Endothelial cell of umbilical vein (primary cell): ENCODE measurements at places on chromosomes 11 and 22.

DNA sequence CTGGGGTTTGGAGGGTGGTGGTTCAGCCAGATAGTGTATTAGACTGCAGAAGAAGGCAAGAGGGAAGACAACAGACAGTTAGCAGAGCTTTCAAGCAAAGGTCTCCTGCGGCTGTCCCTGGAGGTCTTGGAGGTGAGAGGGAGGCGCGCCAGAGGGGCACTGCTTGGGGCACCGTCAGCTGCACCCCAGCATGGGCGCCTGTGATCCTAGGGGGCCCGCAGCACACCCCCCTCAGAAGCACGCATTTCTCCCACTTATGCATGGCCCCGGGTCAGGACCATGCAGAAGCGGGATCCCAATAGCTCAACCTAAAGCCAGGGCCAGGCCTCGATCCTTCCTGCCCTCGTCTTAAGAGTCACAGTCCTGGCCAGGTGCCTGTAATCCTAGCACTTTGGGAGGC lies 26.5 kb downstream of the FGF4 start:
- DNase-seq, result no peak
- peaks cover 5% of the 10 kb centered on the region for H3K4me1 ChIP-seq
- no peaks in the 10 kb centered on the region for H3K36me3 ChIP-seq
- H3K27me3 ChIP-seq, result no peaks in the 10 kb centered on the region

GRCh38 chr11:7060868-7061267 lies 27.9 kb upstream of the RBMXL2 start:
- peaks cover 27% of the 10 kb centered on the region for H3K4me1 ChIP-seq
- no peaks in the 10 kb centered on the region for H3K36me3 ChIP-seq
- H3K4me3 ChIP-seq, result no peak overlapping the region
- H3K27ac ChIP-seq, result no peak overlapping the region
- DNase-seq, result peak; percentile 68

GRCh38 chr11:112128483-112129121 lies 35.3 kb downstream of the IL18 start:
- no peak overlapping the region for H3K4me3 ChIP-seq
- peak; percentile 53 for DNase-seq
- peaks cover 10% of the 10 kb centered on the region for H3K4me1 ChIP-seq
- no peaks in the 10 kb centered on the region for H3K27me3 ChIP-seq
- no peak overlapping the region for H3K27ac ChIP-seq

GRCh38 chr22:43364169-43364435 lies 20.9 kb upstream of the SCUBE1 start:
- no peaks in the 10 kb centered on the region for H3K36me3 ChIP-seq
- H3K27ac ChIP-seq, result no peak overlapping the region
- peaks cover 3% of the 10 kb centered on the region for H3K27me3 ChIP-seq
- no peak for DNase-seq

DNA sequence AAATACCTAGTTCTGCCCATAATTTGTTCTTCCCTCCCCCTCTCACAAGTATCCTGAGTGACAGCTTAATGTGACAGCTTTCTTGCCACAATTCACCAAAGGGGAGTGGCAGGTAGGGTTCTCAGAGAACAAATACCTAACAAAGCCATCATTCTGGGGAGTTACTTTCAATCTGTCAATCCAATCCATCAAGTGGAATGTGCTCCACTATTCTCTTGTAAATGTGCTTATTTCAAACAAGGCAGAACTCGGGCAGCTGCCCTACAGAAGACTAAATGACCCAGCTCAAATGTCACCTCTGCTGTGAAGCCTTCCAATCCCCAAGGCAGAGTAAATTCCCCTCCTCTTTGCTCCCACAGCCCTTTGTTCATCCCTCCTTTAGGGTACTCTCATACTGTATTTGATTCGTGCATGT lies 27.8 kb downstream of the LGR4 start:
- no peak overlapping the region for H3K4me3 ChIP-seq
- DNase-seq, result no peak
- H3K4me1 ChIP-seq, result peaks cover 2% of the 10 kb centered on the region
- no peak overlapping the region for H3K27ac ChIP-seq
- H3K36me3 ChIP-seq, result no peaks in the 10 kb centered on the region
- H3K27me3 ChIP-seq, result peaks cover 10% of the 10 kb centered on the region

- H3K4me3 ChIP-seq, result no peak overlapping the region
- no peaks in the 10 kb centered on the region for H3K4me1 ChIP-seq
- peak; percentile 14 for DNase-seq
- no peaks in the 10 kb centered on the region for H3K27me3 ChIP-seq
- peaks cover 11% of the 10 kb centered on the region for H3K36me3 ChIP-seq
These were observed 108.0 kb downstream of the PARVA start for GRCh38 chr11:12485328-12485727.
